CD8-positive, alpha-beta T cell (primary cell): ENCODE measurements at places on chromosomes 12 and 14.

DNA sequence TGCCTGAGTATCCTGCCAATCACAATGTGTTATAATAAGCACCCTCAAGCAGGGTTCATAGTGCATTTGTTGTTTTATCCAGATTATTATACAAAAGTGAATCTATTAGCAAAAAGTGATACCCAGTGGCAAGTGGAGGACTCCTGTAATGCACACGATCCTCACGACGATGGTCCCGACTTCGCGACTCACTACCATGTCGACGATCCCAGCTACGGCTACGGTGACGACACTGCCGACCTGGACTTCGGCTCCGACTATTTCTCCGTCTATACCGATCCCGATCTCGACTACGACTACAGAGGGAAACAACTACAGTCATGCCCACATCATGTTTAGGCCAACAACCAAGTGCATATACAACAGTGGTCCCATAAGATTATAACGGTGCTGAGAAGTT, 12.9 kb downstream of the RBM23 start:
- DNase-seq: no peak

GRCh38 chr12:48454667-48455066, 17.7 kb upstream of the ANP32D start:
- no peak for DNase-seq

DNA sequence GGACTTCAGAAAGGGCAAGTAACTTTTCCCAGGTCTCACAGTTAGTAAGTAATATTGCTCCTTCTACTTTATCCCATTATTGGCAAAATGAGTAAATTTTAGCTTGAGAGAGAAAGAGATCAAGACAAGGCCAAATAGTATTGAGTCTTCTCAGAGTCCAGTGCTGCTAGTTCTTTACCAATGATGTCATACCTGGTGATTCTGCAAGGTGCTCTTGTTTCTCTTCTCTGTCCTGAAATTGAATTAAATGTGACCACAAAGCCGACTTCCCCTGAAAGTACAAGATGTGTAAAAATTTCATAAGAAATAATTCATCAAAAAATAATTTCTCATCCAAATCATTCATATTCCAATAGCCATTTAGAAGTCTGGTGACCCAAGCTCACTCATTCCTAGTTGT, 97.5 kb upstream of the SINHCAF start:
- no peak for DNase-seq

GRCh38 chr14:88430976-88431375, 45.5 kb downstream of the SPATA7 start:
- no peak for DNase-seq

- DNase-seq: no peak
Observed at GRCh38 chr12:9363145-9363544, 154.9 kb upstream of the PZP start.

DNA sequence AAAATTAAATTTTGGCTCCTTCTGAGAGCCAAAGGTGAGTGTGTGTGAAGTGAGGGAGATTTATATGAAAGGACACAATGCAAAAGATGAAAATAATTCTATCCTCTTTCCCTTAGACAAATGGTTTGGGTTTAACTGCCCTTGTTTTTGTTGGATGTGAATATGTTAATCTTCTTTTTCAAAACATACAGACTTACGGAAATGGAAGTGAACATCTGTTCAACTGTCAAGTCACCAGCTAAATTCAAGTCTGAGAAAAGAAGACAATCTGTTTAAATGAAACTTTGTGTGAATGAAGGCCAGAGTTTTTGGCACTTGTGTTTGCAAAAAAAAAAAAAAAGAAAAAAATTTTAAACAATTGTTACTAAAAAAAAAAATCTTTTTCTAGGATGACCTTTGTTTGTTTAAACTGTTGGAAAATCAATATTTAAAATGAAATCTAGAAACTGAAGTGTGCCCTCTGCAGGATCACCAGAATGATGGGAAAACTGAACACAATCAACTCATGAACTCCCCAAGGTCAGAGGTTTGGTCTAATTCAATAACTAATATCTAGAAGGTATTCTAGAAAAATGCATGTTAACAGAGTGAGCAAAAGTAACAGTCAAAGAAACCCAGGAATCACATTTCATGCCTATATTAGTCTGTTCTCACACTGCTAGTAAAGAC, 448.8 kb downstream of the FLRT2 start:
- no peak for DNase-seq

GRCh38 chr14:24389226-24389848, 9.5 kb upstream of the NYNRIN start:
- DNase-seq: no peak

DNA sequence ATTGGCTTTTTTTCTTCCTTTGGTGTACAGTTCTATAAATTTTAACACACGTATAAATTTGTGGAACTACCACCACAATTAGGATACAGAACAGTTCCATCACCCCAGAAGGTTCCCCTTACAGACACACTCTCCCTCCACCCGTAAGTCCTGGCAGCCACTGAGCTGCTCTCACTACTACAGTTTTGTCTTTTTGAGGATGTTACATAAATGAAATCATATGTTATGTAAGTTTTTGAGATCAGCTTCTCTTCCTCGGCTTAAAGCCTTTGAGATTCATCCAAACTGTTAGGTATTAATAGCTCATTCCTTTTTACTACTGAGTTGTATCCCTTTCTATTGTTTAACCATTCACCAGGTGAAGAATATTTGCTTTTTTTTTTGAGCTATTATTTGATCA, 74.3 kb upstream of the SLC24A4 start:
- no peak for DNase-seq

DNA sequence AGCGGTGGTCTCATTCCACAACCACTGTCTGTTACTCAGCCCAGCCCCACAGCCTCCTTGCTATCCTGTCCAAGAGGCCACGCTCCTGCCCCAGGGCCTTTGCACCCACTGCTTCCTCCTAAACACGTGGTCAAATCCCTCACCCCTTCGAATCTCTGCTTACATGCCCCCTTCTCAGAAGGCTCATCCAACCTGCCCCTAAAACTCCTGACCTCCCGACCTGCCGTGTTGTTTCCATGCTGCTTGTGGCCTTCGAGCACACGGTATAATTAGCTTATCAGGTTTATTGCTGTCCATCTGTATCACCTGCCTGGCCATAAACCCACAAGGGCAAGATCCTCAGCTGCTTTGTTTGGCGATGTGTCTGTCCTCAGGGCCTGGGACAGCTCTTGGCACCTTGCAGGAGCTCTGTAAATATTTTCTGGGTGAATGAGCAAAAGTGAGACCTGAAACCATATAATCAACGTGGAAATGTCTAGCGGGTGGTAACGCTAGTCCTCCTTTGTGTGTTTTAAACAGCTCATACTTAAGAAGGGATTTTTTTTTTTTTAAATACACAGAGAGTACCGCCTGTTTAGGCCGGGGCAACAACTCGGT, 36.0 kb downstream of the SCARB1 start:
- no peak for DNase-seq

GRCh38 chr12:63915105-63915800, 70.8 kb downstream of the SRGAP1 start:
- DNase-seq: no peak

- no peak for DNase-seq
Observed at GRCh38 chr14:100130521-100130920, 28.9 kb downstream of the DEGS2 start.

GRCh38 chr12:5096241-5096924, 52.7 kb downstream of the KCNA5 start:
- DNase-seq: no peak

GRCh38 chr12:124607681-124608425, 40.4 kb upstream of the NCOR2 start:
- DNase-seq: no peak

- no peak for DNase-seq
Observed at GRCh38 chr12:30823764-30824163, 69.0 kb upstream of the CAPRIN2 start.

GRCh38 chr14:24430143-24430681, 458 bp downstream of the KHNYN start:
- no peak for DNase-seq

DNA sequence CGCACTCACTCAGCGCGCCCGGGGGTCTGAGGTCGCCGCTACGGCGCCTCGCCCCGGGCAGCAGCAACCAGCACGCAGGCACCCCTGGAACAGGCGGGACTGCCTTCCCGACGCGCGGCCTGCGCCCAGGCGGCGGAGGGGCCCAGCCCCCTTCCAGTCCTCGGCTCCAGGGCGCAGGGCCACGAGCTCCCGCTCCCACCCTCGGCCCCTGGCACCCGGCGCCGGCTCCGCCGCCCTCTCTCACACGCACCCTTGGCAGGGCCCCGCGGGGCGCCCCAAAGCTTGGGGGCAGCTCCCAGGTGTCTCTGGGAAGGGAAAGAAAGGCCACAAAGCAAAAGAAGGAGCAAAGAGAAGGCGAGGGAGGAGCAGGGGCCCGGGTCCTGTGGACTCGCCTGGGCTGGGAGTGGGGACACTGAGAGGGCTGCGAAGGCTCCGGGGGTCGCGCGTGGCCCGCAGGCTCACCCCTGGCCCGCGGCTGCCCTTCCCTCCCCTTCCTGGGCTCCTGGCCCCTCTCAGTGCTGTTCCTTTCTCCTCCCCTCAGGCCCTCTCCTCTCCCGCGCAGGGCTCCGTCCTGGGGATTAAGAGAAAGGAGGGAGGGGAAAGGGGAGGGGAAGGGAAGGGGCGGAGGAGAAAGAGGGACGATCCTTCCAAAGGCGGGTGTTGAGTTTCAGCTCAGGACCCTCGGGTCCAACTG, 907 bp upstream of the EFS start:
- DNase-seq: no peak

DNA sequence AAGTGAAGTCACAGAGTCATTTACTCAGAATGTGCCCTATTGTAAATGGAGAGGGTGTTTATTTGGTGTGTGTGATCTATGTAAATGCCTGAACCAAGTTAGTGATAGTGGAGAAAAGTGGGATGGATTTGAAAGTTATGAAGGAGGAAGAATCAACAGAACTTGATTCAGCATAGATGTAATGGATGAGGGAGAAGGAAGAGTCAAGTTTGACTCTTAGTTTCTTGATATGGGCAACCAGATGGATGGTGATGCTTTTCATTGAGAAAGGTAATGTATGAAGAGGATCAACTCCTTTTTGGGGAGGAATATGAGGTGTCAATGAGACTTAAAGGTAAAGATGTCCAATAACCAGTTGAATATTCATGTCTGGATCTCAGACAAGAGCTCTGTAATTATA, 6.7 kb upstream of the MON2 start:
- no peak for DNase-seq

- DNase-seq: no peak
Observed at GRCh38 chr14:95526483-95527386, 8.1 kb upstream of the GLRX5 start.

- DNase-seq: no peak
Observed at GRCh38 chr14:52778702-52779101, 12.7 kb downstream of the GNPNAT1 start.

DNA sequence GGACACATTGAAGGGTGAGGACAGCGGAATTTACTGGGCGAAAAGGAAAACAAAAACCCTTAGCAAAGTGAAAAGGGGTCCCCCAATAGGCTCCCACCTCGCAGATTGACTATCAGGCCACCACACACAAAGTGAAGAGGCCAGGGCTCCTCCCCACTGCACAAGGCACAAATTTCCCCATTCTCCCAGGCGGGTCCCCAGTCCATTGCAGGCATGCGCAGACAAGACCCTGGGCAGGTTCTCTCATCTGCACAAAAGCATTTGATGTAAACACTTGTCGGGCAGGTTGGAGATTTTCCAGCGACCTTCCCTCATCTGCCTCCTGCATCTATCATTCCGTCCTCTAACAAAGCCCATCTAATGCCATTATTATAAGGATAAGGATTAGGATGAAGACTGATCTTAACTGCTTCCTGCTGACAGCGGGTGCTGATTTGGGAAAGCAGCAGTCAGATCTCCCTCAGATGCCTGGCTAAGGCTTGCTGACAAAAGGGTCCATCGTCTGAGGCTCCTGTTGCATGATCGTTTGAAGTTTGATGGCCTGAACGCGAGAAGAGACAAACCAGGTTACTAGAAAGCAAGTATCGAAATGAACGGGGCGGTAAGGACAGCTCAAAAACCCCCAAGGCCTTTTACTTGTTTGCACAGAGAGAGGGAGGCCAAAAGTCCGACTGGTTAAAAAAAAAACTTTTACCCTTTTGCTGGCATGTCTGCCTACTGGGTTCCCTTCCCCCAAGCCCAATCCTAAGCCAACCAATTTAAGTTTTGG, 14.4 kb downstream of the ASCL4 start:
- no peak for DNase-seq

DNA sequence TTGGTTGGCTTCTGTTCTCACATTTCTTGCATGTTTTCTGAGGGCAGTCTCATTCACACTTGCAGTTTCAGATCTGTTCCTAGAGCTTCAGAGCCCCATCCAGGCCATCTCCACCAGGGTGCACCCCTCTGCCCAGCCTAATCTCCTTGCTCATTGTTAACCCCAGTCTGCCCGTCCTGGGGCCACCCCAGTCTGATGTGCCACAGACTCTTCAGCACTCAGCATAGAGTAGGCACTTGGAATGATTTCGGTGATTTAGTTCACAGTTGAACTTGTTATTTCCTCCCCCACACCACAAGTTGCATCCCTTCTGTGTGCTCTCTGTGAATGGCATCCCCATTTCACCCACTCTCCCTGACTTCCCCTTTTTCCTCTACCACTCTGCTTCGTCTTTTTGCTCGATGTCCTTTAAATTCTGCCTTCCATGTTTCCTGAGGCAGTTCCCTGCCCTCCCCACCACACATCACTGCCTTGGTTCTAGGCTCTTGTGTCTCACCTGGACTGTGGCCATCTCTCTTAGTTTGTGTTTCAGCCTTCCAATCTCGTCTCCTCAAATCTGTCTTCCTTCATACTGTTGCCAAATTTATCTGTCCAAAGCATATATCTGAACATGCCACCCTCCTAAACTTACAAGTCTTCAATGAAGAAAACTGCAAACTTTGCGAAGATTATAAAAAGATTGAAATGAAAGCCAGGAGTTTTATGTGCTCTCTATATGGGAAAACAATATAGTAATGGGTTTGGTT, 41.5 kb downstream of the ANO6 start:
- no peak for DNase-seq

DNA sequence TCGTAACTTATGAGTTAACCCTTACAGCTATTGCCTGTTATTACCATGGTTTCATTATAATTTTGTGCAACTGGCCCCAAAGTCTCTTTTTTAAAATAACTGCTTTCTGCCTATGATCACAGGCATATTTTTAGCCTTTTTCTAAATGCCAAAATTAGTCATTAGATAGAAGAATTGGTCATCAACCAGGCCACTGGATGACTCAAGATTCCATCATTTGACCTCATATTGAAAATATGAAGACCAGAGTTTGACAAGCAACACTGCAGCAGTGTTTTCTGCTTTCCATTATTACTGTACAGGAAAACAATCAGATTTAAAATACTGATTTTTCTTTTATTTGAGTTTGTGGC, 54.7 kb upstream of the OTOGL start:
- DNase-seq: no peak

GRCh38 chr12:94722664-94723063, 72.3 kb upstream of the TMCC3 start:
- no peak for DNase-seq

DNA sequence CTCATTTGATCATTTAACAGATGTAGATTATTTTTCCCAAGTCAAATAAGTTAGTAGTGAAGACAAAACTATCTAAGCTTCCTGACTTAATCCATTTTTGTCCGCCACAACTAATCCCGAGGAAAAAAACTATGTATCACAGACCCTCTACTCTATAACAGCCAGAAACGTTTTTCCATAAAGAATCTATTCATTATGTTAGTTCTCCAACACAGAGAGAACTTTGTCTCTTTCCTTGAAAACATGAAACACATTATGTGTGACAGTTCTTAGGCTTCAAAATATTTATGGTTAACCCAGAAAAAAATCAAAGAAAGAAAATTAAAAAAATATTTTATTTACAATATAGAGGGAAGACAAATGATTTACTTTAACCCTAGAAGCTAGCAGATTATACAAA, 100.1 kb downstream of the PLEKHG7 start:
- no peak for DNase-seq
